ENCODE measurements at places on chromosomes 12 and 14.
A peak's percentile ranks its signal among the peaks of the same experiment; 100 is the strongest.

DNA sequence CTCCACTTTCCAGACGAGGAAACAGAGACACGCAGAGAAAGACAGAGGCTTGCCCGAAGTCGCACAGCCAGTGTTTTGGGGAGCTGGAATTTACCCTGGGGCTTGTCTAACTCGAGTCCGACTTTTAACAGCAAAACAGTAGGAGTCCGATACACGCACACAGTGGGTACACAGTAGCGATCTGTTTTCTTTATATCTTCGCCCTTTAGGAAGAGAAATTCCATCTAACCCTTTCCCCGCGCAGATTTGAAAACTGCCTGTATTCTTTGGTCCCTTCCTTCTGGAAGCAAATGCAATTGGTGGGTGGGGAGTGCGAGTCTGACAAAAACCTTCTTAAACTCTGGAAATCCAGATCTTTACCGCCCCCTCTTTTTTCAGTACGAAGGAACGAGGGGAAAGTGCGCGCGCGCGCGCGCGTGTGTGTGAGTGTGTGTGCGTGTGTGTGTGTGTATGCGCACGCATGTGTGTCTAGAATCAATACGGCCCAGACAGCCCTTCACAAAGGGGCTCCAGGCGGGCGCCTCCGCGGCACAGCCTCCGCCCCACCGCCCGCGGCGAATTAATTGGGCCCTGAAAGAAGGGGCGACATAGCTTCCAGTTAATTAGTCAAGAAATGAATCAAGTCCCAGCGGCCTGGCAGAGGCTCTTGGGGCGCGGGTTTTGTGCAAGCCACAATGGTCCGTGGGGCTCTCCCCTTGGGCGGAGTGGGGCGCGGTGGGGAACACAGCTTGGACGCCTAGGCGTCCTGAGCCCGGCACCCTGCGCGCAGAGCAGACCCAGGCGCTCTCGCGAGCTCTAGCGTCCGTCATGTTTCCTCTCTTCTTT lies 14.0 kb upstream of the TBX3 start:
- DNase-seq, result no peak

- no peak for DNase-seq
These were observed 21.0 kb downstream of the HPD start for GRCh38 chr12:121837680-121838079.

DNA sequence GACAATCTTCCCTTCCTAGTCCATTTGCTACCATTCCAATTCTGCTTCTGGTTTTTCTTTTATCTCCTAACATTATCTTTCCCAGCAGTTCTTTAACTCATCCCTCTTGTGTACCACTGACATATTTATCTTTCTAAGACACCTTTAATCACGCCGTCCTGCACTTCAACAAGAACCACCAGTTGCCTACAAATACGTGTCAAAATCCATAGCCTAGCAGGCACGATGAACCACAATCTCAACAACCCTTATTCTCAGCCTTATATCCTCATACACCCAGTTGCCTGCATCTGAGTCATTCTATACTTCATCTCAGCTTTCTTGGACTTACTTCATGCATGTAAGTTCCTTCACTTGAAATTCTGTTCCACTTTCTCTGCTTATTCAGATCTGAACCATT lies 16.4 kb upstream of the ST8SIA1 start:
- DNase-seq, result no peak

GRCh38 chr12:124994437-124994975 lies 1.1 kb downstream of the BRI3BP start:
- no peak for DNase-seq

DNA sequence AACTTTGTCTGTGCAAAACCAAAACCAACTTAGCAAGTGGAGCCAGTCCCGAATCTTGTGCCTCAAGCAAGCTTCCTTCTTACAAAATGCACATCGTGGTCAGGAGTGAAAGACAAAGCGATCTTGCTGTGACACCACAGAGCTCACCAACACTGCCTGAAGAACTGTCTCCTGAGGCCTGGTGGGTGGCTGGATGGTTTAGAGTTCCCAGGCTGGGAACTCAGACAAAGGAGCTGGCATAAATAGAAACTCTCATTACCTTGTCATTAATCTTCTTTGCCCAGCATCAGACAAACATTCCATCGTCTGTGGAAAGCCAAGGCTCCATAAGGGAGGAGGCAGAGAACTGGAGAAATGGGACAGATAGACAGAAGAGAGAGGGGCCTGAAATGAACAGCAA lies 144.8 kb downstream of the KCNA5 start:
- DNase-seq, result no peak

DNA sequence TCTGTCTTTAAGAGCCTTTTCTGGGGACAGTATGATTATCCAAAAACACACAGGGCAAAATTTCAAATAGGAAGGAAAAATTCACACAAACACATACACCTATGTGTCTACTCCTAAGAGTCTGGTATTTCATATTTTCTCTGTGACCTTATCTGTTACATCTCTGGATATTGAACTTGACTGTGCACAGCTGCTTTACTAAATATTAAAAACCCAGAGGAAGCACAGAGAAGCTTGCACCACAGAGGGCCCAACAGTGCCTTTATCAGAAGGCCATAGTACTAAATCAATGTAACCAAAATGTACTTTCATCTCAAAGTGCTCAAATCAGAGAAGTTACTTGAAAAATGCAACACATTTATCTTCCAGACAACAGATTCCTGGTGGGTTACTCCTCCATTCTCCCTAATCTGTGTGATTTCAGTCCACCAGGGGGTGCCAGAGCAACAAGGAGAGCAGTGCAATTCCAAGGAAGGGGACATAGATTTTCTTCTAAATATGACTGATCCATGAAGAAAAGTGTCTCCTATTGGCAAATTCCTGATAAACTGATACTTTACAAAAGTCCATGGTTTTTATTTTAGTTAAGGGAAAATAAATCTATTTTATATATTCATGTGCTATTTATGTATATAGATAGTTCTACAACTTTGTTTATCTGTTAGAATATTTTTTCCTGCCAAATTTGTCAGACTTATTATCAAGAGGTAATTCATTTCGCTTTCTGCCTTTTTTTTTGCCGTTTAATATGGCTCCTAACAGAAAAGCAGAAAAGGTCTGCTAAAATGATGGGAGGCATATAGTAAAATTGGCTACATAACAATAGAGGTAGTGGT lies 617.6 kb downstream of the LRFN5 start:
- peak; percentile 82 for DNase-seq

DNA sequence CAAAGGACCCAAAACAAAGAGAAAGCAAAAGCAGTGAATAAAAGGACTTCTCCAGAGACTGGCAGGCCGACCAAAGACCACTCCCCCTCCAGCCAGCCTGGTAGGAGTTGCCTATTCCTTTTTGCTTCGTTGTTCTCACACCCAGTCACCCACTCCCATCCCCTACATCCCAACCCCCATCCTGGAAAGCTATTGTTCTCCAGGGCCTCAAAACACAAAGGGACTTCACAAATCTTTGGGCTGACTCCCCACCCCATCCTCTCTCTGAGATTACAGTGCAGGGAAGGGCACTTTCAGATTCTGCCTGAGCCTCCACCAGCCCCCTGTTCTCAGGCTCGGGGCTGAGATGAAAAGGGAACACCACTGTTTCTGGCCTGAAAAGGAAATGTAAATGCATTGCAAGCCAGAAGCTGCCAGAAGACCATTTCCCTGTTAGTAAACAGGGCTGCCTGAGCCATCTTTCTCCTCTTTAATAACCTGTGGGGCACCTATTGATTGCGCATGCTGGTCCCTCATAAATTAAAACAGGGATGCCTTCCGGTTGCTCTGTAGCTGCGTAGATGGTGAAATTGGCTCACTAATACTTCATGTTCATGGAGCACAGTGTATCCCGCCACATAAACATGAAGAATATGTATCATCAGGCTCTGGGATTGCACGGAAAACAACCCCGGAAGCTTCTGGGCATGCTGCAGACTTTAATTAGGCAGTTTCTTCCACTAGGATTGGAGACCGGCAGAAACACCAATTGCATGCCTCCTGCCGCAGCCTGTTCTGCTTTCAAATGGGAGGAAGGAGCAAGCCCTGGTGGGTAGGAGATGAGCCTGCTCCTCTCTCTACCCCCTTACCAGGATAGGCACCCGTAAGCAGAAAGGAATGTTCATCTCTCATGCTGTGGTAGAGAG lies 130.3 kb upstream of the FUT8 start:
- DNase-seq, result no peak

GRCh38 chr12:66321435-66321834 lies 19.1 kb downstream of the HELB start:
- no peak for DNase-seq
